CD8-positive, alpha-beta memory T cell (primary cell): ENCODE measurements at places on chromosomes 3 and 15. TPM values are rescaled to one million over a fixed set of nuclear protein-coding genes. Genes with fewer than 3 reads are reported as not detected.

FGF12 gene
- not detected for polyA plus RNA-seq

TRH gene
- polyA plus RNA-seq = not detected

FILIP1L gene
- polyA plus RNA-seq = 0.12 TPM

GRCh38 chr15:64843991-64844390 is 2.3 kb downstream of the PLEKHO2 start:
- H3K27ac ChIP-seq = peak overlapping the region; percentile 13
- H3K36me3 ChIP-seq = peaks cover 10% of the 10 kb centered on the region
- DNase-seq = no peak
- H3K27me3 ChIP-seq = no peaks in the 10 kb centered on the region

GRCh38 chr15:26113296-26113695 is 250.2 kb upstream of the ATP10A start:
- no peaks in the 10 kb centered on the region for H3K4me1 ChIP-seq
- H3K27me3 ChIP-seq = no peaks in the 10 kb centered on the region
- H3K27ac ChIP-seq = no peak overlapping the region
- H3K4me3 ChIP-seq = no peak overlapping the region
- no peaks in the 10 kb centered on the region for H3K36me3 ChIP-seq
- no peak for DNase-seq

- H3K27ac ChIP-seq = no peak overlapping the region
- no peaks in the 10 kb centered on the region for H3K27me3 ChIP-seq
- no peak for DNase-seq
- H3K4me3 ChIP-seq = no peak overlapping the region
Observed at GRCh38 chr3:106610362-106610959, 741.6 kb upstream of the CBLB start.

GRCh38 chr3:56488812-56489600 is 20.7 kb upstream of the ERC2 start:
- H3K36me3 ChIP-seq = no peaks in the 10 kb centered on the region
- no peak overlapping the region for H3K4me3 ChIP-seq
- DNase-seq = no peak
- H3K27ac ChIP-seq = no peak overlapping the region
- H3K27me3 ChIP-seq = peaks cover 5% of the 10 kb centered on the region

- peaks cover 51% of the 10 kb centered on the region for H3K36me3 ChIP-seq
- DNase-seq = no peak
- H3K27me3 ChIP-seq = no peaks in the 10 kb centered on the region
- H3K27ac ChIP-seq = no peak overlapping the region
Observed at GRCh38 chr3:11832981-11833905, 13.4 kb downstream of the TAMM41 start.

- H3K36me3 ChIP-seq = no peaks in the 10 kb centered on the region
- no peak overlapping the region for H3K4me3 ChIP-seq
- no peak for DNase-seq
- no peaks in the 10 kb centered on the region for H3K27me3 ChIP-seq
- no peak overlapping the region for H3K27ac ChIP-seq
Observed at GRCh38 chr3:61575893-61576292, 14.5 kb downstream of the PTPRG start.

GRCh38 chr3:188104050-188104449 is 49.9 kb upstream of the LPP start:
- no peaks in the 10 kb centered on the region for H3K4me1 ChIP-seq
- H3K27me3 ChIP-seq = no peaks in the 10 kb centered on the region
- no peak overlapping the region for H3K27ac ChIP-seq
- DNase-seq = no peak
